Mammary epithelial cell (primary cell): ENCODE measurements at places on chromosomes 1 and 21. TPM values are rescaled to one million over a fixed set of nuclear protein-coding genes. Genes with fewer than 3 reads are reported as not detected.

GRCh38 chr1:116738673-116739370 is 15.4 kb upstream of the CD2 start:
- peak; percentile 70 for DNase-seq

The ADARB1 gene
- total RNA-seq, result 82.9 TPM

DNA sequence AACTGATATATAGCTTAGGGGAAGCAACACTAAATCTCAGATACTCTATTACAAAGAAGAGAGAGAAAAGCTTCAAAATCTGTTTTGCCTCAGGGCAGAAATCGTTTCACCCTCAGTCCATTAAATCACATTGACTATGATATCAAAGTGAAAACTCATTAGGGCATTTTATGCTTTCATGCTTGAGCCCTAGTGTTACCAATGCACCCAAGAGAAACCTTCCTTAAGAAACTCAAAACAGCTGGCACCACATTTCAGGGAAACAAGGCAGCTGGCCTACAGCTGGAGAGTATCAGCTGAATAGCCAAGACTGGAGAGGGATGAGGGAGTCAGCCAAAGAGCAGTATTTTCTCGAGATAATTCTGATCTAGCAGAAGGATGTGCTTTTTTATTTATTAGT is 14.9 kb downstream of the COLGALT2 start:
- DNase-seq, result no peak

DNA sequence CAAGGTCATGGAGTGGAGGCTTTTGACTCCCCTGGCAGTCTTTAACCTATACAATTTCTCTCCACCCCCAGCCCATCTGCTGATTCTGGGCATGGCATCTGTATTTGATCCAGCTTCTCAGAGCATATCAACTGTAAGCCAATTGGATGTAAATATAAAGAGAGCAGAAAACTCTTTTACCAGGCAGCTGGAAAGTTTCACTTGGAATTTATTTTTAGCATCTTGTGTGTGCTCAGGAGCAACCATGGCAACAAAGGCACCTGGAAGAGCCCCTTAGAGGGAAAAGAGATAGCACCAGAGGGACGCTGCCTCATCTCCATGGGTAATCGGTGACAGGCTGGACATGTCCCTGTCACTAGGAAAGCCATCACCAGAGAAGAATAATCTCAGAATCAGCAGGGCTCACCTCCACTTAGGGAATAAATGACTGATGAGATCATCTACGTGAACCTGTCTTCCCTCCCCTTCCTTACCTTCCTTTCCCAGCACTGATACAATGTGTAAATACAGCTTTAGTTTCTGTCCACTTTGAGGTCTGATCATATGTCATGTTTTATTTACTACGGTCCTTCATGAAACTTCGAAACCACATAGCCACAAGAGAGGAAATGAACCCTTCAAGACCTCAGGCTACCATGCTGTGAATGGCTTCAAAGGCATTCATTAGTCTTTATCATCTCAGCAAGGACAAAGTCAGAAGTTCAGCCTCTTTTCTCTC is 25.3 kb upstream of the SIPA1L2 start:
- peak; percentile 37 for DNase-seq

GRCh38 chr21:33619726-33620125 is 21.8 kb downstream of the CRYZL1 start:
- no peak for DNase-seq

The ASTN1 gene
- total RNA-seq, result 0.33 TPM

GRCh38 chr1:94719926-94720793 is 100.0 kb upstream of the SLC44A3 start:
- DNase-seq, result no peak

- DNase-seq, result no peak
These were observed 867.4 kb downstream of the KCNT2 start for GRCh38 chr1:195740862-195741261.

DNA sequence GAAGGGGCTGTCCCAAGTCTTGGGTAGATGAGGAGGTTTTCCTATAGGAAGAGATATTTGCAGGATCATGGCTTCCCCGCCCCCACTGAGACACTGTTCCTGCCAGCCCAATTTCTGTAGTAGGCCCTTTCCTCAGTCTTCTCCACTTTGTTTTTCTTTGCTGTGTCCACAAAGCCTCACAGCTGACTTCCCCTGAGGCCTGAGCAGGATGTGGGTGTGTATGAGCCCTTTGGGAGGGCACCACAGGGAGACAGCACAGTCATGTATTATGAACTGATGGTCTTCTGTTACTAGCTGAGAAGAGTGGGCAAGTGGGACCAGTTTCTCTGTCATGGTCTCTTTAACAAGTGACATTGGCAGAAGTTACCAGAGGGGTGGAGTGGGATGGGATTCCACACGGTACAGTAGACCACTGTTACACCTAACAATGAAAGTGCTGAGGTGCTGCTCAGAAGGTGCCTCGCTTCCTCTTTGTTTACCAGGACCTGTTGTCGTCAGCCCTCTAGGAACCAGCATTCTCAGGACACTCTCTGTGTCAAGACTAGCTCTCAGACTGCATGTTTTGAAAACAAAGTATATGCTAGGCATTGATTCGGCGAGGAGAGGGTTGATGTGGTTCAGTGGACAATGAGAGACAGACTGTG is 253.8 kb upstream of the HOOK1 start:
- DNase-seq, result no peak

The PDZK1IP1 gene
- total RNA-seq, result 1.8 TPM

The SLC30A2 gene
- under 0.01 TPM for total RNA-seq

DNA sequence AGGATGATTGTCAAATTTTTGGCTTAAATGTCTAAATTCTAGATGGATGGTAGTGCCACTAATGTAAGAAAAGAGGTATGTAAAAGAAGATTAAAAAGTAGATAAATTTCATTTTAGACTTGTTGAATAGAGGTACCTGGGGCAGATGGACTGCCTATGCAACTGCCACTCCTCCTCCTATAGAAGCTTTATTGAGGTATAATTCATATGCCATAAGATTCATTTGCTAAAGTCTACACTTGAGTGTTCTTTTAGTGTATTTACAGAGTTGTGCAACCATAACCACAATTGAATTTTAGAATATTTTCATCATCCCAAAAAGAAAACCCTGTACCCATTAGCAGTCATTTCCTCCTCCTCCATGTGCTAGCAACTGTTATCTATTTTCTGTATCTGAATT is 70.6 kb downstream of the FNBP1L start:
- no peak for DNase-seq

The IFT25 gene
- 14.3 TPM for total RNA-seq

- no peak for DNase-seq
These were observed 16.0 kb downstream of the PFKFB2 start for GRCh38 chr1:207069061-207069460.

DNA sequence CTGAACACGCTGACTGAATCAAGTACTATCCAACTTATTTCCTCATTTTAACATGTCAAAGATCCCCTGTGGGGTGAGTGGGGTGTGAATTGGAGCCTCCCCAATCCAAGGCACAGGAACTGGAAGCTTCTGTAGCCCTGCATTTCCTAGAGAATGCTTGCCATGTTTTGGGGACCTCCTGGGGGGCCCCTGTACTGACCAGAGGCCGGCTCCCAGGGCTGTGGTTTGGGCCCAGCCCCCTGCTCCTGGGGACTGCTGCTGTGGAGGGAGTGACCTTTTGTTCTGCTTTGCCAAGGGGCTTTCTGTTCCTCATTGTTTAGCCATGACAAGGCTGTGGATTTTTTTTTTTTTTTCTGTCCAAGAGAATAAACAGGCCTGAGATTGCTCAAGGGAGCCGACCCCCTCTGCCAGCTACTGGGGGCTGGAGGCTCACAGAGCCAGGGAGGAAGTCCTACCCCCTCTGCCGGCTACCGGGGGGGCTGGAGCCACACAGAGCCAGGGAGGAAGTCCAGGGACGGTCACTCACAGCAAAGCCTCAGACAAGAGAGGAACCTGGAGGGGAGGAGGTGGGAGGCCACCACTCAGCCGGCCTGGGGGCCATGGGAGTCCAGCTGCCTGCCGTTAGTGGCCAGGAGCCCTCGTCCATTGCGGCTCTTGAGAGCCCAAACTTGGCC is 17.4 kb downstream of the TNFRSF1B start:
- no peak for DNase-seq

- no peak for DNase-seq
These were observed 337.5 kb upstream of the PLXNA2 start for GRCh38 chr1:208581667-208582066.

- peak; percentile 66 for DNase-seq
These were observed 121.7 kb downstream of the TNFSF18 start for GRCh38 chr1:172929006-172929405.

The ZNF593OS gene
- total RNA-seq, result 0.50 TPM

The LRRC53 gene
- total RNA-seq, result not detected

The PLA2G2F gene
- total RNA-seq, result not detected

The TRAF3IP3 gene
- total RNA-seq, result 0.28 TPM in 1 of 2 replicates, not detected in the other

DNA sequence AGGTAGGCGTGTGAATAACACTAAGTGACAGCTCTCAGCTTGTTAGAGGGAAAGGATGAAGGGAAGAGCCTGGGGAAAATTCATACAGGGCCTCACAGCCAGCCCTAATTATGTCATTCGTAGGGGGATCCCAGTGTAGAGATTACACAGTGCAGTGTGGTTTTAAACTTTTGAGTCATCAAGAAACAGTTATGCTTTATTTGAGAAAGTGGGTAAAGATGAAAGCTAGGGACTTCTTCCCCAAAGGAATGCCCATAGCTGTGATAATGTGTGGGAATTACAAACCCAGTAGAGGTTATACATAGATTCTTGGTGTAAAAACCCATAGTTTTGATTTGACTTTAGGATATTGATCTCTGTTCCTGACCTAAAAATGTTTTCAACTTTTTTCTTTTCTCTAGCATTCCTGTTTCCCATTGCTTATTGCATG is 1.9 kb downstream of the TTF2 start:
- peak; percentile 82 for DNase-seq

The EPHA2 gene
- total RNA-seq, result 181 and 250 TPM in 2 replicates

The KRTAP10-2 gene
- total RNA-seq, result not detected in 2 replicates

DNA sequence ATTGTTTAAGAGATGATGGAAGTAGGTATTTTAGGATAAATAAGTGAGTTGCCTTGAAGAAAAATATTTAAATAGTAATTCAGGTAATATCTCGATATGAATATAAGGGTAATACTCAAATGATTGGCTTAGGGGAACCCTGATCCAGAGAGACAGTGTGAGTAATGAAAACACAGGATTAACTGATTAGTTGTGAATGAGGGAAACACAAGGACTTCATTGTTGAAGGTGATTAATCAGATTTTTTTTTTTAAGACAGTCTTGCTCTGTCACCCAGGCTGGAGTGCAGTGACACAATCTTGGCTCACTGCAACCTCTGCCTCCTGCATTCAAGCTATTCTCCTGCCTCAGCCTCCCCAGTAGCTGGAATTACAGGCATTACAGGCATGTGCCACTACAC is 12.7 kb downstream of the SLC25A33 start:
- peak; percentile 57 for DNase-seq

GRCh38 chr1:202361701-202362100 is 13.2 kb downstream of the PPP1R12B start:
- DNase-seq, result no peak

GRCh38 chr1:108828074-108828961 is 28.6 kb downstream of the AKNAD1 start:
- DNase-seq, result peak; percentile 96

- no peak for DNase-seq
These were observed 50.0 kb upstream of the NPL start for GRCh38 chr1:182739545-182739944.

- no peak for DNase-seq
These were observed 58.6 kb upstream of the NTPCR start for GRCh38 chr1:232891656-232892317.

DNA sequence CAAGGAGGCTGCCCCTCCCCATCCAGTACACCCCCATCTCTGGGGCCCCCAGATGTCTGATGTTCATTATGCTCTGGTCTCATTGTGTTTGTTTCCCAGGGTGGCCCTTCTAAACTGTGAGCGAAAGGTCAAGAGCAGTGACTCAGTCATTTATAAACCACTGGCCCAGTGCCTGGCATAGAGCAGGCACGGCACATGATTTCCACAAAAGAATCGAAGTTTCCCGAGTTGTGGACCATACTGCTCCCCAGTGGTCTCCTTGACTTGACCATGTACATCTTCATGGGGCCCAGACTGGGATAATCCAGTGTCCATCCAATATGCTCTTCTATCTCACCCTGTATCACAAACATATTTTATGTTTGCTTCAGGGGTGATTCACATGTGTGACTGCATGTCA is 153.3 kb downstream of the NR5A2 start:
- peak; percentile 12 for DNase-seq

DNA sequence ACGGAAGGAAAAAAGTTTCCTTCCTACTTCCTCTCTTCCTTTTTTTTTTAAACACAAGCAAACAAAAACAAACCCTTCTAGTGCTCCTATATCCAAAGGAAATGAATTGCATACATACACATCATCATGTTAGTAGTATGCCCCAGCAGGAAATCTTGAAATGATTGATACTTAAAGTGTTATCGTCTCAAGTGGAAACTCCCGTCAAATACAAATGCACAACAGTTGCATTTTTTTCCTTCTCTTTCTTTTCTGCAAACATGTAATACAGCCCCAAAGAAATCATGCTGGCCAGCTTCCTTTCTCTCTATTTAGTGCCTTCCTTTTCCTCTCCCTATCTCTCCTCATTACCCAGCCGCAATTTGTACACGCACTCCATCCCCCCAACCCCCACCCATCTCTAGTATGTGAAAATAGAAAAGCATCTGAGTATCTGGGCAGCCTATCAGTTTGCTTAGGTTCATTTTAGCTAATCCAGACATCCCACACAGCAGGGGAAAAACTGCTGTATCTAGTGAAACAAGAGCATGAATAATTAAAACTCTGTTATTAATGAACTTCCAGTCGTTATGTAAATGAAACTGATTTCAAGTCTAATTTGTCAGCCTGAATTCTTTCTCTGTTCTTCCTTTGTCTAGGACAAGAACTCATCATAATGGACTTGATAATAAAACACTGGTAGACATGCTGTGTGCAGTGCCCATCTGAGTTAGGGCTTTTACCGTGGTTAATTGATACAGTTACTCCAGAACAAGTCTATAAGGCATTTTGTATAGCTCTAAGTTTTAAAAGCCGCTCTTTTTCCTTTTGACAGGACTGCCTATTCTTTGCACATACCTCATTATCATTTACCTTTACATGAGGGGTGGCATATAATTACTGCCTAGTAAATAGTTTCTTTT is 336.5 kb upstream of the ADGRL2 start:
- no peak for DNase-seq

DNA sequence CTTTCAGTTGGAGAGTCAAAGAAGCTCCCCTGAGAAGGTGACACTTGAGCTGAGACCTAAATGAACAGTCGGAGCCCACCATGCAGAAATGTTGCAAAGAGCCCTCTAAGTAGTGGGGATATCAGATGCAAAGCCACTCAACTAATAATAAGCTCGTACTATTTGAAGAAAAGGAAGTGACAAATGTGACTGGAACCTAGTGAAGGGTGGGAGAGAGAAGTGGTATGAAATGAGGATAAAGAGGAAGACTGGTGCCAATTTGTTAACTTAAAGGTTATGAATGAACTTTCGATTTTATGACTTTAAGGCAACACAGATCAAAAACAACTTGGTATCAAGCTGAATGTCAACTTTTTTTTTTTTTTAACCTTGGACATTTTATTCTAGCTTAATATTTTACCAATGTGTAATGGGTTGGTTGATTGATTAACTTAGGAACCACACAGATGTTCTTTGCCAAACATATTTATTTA is 14.7 kb downstream of the LYPLAL1 start:
- no peak for DNase-seq

The RGS16 gene
- 0.52 and 2.4 TPM in 2 replicates for total RNA-seq

- DNase-seq, result peak; percentile 31
These were observed 86.4 kb downstream of the FAF1 start for GRCh38 chr1:50873458-50874187.

The CAPN8 gene
- total RNA-seq, result 3.0 and 5.2 TPM in 2 replicates

GRCh38 chr1:56532350-56532683 is 47.0 kb downstream of the PLPP3 start:
- no peak for DNase-seq
